ENCODE measurements at places on chromosomes 12 and 14.

- DNase-seq: peak; percentile 64
Observed at GRCh38 chr12:131130311-131130911, 176.7 kb downstream of the ADGRD1 start.

DNA sequence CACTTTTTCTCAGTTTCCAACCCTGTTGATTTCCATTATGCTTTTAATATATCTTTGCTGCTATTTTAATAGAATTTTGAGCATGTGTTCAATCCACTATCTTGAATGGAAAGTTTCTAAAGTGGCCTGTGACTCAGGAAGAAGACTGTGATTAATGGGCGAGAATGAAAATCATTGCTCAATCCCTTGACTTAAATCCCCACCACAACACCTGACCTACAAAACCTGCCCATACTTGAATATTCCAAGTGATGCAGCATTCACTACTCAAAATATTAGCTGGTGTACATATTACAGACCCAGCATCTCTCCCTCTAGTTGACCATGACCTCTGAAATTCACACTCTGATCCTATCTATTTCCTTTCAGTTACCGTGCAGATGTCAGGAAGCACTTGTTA, 1.3 kb upstream of the OAS3 start:
- no peak for DNase-seq

- no peak for DNase-seq
Observed at GRCh38 chr14:36805131-36805559, 143.5 kb downstream of the PAX9 start.

- DNase-seq: no peak
Observed at GRCh38 chr14:92515546-92516343, 2.2 kb downstream of the RIN3 start.

DNA sequence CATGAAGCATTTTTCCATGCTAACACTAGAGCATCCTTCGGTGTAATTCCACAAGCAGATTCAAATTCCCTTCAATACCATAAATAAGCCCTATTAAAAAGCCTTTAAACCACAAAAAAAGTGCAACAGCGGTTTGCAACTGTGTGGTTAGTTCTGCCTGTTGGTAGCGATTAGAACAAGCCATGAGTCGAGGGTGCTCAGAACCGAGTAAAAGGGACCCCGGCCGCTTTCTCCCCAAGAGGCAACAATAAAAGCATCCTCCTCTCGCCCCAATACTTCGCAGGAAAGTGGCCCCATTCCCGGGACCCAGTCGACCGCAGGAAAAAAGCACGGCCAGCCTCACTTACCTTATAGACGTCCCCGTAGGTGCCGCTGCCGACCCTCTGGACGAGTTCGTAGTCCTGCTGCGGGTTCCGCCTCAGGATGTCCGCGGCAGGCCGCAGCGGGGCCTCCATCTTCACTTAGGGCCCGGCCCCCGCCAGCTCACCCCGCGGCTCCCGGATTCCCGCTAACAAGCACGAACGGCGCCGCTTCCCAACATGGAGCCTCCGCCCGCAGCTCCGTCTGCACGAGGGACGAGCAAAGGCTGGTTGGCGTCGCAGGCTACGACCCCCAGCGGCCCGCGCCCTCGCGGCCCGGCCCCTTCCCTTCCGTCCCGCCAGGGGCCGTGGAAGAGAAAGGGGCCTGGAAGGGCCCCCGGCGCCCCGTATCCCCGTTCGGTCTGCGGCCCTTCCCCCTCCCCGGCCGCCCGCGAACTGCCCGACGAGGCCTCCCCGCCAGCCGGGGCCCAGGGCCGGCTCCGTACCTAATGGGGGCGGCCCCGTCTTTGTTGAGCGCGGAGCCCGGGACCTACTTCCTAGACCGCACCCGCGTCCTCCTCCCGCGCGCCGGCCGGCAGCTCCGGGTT, 521 bp downstream of the MAP4K5 start:
- peak; percentile 88 for DNase-seq

GRCh38 chr12:49146406-49146805, 15.2 kb upstream of the TUBA1B start:
- no peak for DNase-seq

DNA sequence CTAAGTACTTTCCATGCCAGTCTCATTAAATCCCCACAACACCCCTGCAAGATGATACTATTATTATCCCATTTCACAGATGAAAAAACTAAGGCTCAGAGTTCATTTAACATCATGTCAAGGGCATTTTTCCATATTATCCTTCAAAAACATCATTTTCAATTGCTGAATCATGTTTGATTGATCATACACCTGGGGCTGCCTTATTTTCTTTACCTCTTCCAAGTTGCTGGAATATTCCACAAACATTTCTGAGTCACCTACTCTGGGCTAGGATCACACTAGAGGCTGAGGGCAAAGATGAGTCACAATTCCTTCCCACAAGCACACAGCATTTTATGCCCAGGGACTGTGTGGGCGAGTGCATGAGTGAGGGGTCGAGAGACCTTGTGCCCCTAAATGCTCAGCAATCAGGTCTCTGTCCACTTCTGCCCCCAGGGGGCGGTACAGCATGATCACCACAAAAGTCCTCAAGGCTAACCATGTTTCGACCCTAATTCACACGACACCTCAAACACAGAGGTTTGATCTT, 14.1 kb upstream of the TMEM119 start:
- no peak for DNase-seq

- no peak for DNase-seq
Observed at GRCh38 chr12:4472046-4472445, 26.4 kb upstream of the FGF6 start.

DNA sequence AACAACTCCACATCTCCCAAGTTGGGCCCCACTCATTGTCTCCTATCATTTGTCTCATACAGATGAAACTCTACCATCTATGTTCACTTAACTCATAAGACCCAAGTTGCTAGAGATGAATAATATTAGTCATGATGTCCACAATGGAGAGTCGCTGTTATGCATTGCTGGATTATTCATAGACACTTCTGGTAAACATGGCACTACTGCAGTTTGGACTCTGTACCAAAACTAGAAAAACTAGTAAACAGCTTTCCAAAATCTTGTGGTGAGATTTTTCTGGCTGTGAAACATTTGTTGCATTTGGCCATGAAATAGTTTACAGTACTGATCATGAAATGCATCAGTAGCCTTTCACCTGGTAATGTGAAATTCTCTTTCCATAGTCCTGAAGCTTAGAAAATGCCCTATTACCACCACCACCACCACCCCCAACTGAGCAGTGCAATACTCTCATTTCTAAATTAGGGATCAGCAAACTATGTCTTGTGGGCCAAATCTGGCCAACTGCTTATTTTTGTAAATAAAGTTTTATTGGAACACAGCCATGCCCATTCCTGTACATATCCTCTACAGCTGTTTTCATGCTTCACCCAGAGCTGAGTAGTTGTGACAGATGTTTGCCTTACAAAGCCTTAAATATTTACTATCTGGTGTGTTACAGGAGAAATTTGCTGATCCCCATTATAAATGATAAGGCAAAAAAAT, 236.5 kb downstream of the DPF3 start:
- DNase-seq: no peak

- no peak for DNase-seq
Observed at GRCh38 chr12:16076557-16076956, 165.4 kb downstream of the DERA start.

GRCh38 chr14:22544406-22544805, 44.6 kb downstream of the DAD1 start:
- DNase-seq: no peak

DNA sequence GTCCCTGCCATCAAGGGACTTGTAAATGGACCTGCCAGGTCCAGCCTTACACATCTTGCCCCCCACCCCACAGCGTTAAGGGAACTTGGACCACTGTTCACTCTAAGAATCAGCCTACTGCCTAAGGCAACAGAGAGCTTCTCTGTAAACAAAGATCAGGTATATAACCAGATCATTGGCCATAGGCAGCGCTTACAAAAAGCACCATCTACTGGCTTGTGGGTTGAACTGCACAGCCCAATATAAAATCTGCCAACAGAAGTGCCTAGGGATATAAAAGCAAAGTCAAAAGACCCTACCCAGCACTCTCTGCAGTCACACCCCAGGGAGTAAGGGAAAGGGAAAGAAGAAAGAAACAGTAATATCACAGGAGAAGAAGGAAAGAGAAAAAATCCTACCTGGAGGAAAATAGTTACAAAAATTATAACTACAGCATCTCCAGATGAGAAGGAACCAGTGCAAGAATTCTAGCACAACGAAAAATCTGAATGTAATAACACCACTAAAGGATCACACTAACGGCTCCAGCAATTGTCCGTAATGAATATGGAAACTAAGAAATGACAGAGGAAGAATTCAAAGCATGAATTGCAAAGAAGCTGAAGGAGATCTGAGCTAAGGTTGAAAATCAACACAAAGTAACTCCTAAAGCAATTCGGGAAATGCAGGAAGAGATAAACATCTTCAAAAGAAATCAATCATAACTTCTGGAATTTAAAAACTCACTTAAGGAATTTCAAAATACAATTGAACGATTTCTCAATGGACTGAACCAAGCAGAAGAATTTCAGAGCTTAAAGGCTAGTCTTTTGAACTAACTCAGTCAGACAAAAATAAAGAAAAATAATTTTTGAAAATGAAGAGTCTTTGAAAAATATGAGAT, 95.2 kb upstream of the PCED1B start:
- DNase-seq: no peak

GRCh38 chr12:58443273-58443980, 476.9 kb downstream of the LRIG3 start:
- no peak for DNase-seq

DNA sequence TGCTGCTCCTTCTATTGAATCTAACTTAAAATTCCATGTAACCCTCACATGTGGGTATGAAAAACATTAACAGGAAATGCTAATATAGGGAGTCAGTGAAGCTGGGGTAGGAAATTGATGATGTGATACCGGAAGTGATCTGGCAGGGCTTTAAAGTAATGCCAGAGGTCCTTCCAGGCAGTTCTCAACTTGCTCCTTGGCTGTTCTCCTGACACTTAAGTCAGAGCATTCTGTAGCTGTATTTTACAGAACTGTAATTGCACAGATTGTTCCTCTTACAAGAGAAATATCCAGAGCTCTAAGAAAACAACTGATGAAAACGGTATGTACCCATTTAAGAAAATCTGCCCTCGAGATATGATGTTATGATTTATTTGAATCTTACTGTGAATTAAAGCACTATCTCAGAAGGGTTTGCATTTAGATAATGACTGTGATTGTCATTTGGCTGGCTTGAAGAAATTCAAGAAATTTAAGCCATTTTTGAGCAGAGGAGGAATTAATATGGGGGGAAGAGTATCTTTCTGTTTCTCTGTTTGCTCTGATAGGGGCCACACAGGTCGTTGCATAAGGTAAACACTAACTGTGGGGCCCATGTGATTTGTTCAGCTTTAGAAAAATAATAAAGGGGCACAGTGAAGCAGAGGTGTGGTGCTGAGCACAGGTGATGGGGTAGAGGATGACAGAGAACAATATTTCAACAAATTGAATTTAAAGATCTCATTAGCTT, 88.4 kb downstream of the BBS10 start:
- DNase-seq: no peak

DNA sequence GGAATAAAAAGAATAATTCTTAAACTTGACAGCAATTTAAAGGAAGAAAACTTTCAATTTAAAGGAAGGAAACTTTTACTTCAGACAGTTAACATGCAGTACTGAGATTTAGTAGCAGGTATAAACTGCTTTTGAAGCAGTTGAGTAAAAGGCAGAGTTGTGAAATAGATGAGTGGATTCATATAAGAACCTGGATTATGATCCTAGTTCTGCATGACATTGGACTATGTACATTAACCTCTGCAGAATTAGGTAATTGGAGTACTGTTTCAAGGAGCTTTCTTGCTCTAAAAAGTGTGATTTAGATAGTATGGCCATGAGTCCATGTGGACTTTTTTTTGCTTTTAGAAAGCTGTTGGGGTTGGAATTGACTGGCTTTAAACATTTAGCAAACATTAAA, 29.7 kb downstream of the ATP2A2 start:
- DNase-seq: no peak

GRCh38 chr12:66516133-66516532, 162.7 kb downstream of the GRIP1 start:
- no peak for DNase-seq

- DNase-seq: no peak
Observed at GRCh38 chr12:78062786-78063185, 232.1 kb downstream of the NAV3 start.

DNA sequence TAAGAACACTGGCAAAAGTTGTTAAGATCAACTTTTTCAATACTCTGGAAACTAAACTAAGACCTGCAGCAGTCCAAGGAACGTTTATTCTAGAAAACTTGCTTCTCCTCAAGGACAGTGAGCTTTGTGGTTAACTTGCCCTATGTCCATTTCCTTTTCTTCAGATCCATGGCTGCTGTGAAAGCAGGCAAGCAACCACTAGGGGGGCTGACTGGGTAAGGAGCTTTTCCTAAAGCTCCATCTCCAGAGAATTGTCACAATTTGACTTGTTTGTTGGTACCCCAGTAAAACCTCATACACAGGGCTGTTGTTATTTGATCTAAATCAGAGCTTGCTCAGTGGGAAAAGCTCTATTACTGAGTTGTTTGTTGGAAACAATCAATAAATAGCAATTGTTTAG, 10.1 kb upstream of the RPL10L start:
- DNase-seq: no peak

DNA sequence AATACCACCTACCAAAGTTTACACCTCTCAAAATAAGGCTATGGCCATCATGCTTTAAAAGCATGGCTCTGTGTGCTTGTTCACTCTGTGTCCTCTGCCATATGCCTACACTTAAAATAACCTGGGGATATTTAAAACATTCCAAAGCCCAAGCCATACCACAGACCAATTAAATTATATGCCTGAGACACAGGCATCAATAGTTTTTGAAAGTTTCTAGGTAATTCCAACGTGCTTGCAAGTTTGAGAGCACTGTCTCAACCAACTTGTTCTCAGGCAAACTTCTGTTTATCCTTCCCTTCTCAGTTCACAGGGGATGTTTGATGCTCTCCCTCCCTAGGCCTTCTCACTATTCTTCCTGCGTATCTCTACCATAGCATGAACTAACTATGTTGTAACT, 3.4 kb upstream of the FRMD6 start:
- no peak for DNase-seq

- no peak for DNase-seq
Observed at GRCh38 chr12:115835445-115835844, 442.0 kb downstream of the MED13L start.

DNA sequence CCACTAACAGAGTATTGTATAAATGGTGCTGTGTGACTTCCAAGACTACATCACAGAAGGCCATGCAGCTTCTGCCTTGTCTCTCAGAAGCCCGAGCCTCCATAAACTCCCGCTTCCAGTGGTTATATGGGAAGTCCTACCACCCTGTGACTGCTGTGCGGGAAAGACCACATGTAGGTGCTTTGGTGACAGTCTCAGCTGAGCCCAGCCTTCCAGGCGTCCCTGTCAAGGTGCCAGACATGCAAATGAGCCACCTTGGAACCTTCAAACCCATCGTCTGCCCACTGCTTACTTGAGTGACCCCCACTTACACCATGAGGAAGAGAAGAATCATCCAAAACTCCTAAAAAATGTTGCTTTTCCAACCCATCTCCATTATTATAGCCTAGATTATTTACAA, 123.0 kb downstream of the SLC38A1 start:
- no peak for DNase-seq

GRCh38 chr14:76782885-76783566, 21.8 kb downstream of the VASH1 start:
- DNase-seq: no peak

GRCh38 chr12:131882804-131883520, 11.5 kb upstream of the ULK1 start:
- no peak for DNase-seq

- no peak for DNase-seq
Observed at GRCh38 chr12:89721291-89721987, 12.8 kb upstream of the ATP2B1 start.

- no peak for DNase-seq
Observed at GRCh38 chr14:55000381-55000780, 26.5 kb downstream of the WDHD1 start.

- no peak for DNase-seq
Observed at GRCh38 chr12:1939331-1939730, 20.9 kb upstream of the CACNA2D4 start.

Data from posterior vena cava (tissue), 2 donors.